ENCODE measurements at places on chromosomes 5 and 9. TPM values are rescaled to one million over a fixed set of nuclear protein-coding genes. Genes with fewer than 3 reads are reported as not detected.
A peak's percentile ranks its signal among the peaks of the same experiment; 100 is the strongest.

DNA sequence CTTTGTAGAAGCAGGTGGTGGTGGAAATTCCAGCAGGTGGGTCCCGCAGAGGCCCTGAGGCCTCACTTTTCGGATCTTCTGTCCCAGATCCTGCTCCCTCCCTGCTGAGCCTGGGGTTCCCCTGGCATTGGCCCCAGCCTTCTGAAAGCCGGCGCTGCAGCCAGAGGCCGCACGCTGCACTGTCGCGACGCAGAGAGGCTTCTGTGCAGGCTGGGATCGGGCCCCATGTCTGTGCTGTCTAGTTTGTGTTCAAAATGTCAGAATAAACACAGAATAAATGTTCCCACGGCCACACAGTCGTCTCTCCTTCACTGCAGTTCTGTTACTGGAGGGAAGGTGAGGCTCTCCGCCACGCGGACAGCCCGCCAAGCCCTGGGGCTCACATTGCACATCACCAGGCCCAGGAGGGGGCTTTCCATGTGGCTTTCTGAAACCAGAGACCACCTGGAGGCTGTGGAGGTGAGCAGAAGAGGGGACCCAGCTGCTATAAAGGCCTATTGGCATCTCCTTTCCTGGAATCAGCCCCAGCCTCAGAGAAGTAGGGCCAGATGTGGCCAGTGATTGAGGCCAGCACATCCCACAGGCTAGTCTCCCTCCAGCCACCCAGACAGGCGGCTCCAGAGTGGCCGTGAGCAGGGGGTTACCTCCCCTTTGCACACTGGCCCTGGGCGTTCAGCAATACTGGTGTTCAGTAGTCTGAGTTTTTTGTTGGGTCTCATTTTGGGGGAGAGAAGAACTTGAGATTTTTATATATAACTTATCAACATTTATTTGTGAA is 46.5 kb downstream of the USP20 start:
- DNase-seq: no peak
- H3K4me1 ChIP-seq: peaks cover 23% of the 10 kb centered on the region
- H3K27ac ChIP-seq: no peak overlapping the region
- H3K27me3 ChIP-seq: no peaks in the 10 kb centered on the region
- no peak overlapping the region for H3K4me3 ChIP-seq

DNA sequence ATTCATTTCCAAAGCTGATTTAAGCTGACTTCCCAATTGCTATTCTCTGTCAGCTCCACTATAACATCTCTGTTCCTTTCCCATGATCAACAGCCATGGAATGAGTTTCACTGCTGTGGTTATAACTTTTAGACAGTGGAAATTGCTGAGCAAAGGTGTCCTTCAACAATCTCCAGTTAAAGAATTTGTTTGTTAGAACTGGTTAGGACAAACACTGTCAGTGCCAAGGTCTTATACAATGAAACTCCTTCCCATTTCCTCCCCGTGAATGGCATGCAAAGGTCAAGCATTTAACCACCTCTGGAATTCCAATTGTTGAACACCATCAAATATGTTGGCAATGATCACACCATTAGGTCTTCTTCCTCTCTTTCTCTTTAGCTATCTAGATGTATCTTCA is 45.7 kb upstream of the GHR start:
- no peak for DNase-seq
- H3K36me3 ChIP-seq: no peaks in the 10 kb centered on the region
- peaks cover 7% of the 10 kb centered on the region for H3K4me1 ChIP-seq
- no peak overlapping the region for H3K4me3 ChIP-seq

Gene SMIM33
- not detected for total RNA-seq

- H3K27ac ChIP-seq: no peak overlapping the region
- DNase-seq: no peak
- peaks cover 14% of the 10 kb centered on the region for H3K4me1 ChIP-seq
- no peaks in the 10 kb centered on the region for H3K27me3 ChIP-seq
- H3K4me3 ChIP-seq: no peak overlapping the region
- H3K36me3 ChIP-seq: no peaks in the 10 kb centered on the region
Measured at GRCh38 chr5:72691751-72692150, 124.7 kb upstream of the TNPO1 start.

Gene DOCK8
- total RNA-seq: 8.9 TPM

Gene PCDHGA2
- 0.33 TPM for total RNA-seq

DNA sequence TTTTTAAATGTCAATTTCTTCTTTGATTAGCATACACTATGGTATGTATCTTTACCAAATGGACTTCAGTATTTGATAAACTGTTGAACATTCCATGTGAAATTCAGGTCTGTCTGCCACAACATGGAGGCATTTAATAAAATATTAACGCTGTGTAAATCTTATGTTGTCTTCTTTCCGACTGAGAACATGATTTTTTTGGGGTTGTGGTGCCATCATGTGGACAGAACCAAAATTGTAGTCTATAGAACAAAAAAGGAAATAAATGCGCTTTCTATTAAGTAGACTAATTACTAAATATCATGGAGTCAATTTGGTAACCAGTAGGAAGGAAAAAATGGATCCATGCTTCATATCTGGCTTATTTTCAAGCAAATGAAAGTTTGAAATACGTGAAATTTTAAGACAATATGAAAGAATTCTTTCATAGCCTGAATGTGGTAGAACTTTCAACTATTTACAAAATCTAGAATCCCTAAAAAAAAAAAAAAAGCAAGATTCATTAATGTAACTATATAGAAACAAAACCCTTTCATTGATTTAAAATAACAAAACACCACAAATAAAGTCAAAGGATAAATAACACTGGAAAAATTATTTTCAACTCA is 2.8 kb upstream of the PLK2 start:
- peaks cover 32% of the 10 kb centered on the region for H3K4me1 ChIP-seq
- peak overlapping the region; percentile 84 for H3K27ac ChIP-seq
- H3K4me3 ChIP-seq: no peak overlapping the region
- peaks cover 11% of the 10 kb centered on the region for H3K36me3 ChIP-seq
- DNase-seq: no peak
- H3K27me3 ChIP-seq: no peaks in the 10 kb centered on the region

GRCh38 chr9:133090752-133091385 is 29.1 kb downstream of the CEL start:
- peaks cover 20% of the 10 kb centered on the region for H3K36me3 ChIP-seq
- H3K27ac ChIP-seq: no peak overlapping the region
- no peak for DNase-seq
- no peak overlapping the region for H3K4me3 ChIP-seq

DNA sequence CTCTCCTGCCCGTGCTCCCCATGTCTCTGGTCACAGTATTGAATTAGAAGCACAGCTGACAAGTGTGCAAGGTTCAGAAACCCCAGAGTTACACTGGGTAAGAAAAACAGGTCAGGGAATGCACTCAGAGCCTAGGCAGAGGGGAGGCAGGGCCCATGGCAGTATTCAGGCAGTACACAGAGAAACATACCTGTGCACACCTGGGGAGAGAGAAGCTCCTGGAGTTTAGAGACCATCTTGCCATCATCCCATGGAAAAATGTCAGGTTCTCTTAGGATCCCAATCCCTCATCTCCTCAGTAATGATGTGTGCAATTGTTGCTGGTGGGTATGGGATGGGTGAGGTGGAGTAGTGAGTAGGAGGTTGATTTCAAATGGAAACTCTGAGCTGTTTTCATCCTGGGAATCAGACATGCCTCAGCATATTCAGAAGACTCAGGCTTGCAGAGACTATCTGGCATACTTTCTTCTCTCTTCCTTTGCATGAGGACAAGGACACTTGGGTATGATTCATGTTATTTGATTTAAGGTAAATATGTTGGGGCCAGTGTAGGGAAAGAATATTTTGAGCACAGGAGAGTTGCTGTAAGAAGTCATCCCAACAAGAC is 228.5 kb downstream of the ESM1 start:
- H3K27ac ChIP-seq: no peak overlapping the region
- H3K4me3 ChIP-seq: no peak overlapping the region
- no peaks in the 10 kb centered on the region for H3K4me1 ChIP-seq
- no peaks in the 10 kb centered on the region for H3K27me3 ChIP-seq
- no peaks in the 10 kb centered on the region for H3K36me3 ChIP-seq
- DNase-seq: no peak

Gene COL15A1
- 51.0 TPM for total RNA-seq

Gene ZNF454
- 1.2 TPM for total RNA-seq

GRCh38 chr9:123011878-123012528 is 21.5 kb upstream of the GPR21 start:
- no peak for DNase-seq
- H3K4me3 ChIP-seq: no peak overlapping the region
- H3K27ac ChIP-seq: no peak overlapping the region
- H3K36me3 ChIP-seq: peaks cover 32% of the 10 kb centered on the region

Gene MSX2
- 83.9 TPM for total RNA-seq

GRCh38 chr5:2387634-2388325 is 363.7 kb downstream of the IRX2 start:
- H3K4me1 ChIP-seq: peaks cover 8% of the 10 kb centered on the region
- H3K27ac ChIP-seq: no peak overlapping the region
- no peaks in the 10 kb centered on the region for H3K36me3 ChIP-seq

DNA sequence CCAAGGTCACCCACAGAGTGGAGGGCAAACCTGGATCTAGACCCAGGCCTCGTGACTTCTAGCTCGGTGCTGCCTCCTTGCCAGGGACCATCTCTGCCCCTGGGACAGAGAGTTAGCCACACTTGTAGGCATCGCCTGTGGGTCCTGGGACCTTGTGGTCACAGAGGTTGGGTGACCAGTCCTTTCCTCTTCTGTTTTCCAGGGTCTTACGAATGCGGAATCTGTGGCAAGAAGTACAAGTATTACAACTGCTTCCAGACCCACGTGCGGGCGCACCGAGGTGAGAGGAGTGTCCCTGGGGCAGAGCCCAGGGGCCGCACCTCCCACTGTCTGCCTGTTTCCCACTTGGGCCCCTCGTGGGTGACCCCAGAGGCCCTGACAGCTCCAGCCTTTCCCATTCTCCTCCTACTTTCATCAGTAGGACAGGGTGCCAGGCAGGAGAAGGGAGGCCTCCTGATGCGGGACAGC is 76.3 kb downstream of the AMBP start:
- peak; percentile 29 for DNase-seq
- H3K36me3 ChIP-seq: peaks cover 40% of the 10 kb centered on the region
- no peaks in the 10 kb centered on the region for H3K27me3 ChIP-seq
- H3K4me1 ChIP-seq: no peaks in the 10 kb centered on the region

DNA sequence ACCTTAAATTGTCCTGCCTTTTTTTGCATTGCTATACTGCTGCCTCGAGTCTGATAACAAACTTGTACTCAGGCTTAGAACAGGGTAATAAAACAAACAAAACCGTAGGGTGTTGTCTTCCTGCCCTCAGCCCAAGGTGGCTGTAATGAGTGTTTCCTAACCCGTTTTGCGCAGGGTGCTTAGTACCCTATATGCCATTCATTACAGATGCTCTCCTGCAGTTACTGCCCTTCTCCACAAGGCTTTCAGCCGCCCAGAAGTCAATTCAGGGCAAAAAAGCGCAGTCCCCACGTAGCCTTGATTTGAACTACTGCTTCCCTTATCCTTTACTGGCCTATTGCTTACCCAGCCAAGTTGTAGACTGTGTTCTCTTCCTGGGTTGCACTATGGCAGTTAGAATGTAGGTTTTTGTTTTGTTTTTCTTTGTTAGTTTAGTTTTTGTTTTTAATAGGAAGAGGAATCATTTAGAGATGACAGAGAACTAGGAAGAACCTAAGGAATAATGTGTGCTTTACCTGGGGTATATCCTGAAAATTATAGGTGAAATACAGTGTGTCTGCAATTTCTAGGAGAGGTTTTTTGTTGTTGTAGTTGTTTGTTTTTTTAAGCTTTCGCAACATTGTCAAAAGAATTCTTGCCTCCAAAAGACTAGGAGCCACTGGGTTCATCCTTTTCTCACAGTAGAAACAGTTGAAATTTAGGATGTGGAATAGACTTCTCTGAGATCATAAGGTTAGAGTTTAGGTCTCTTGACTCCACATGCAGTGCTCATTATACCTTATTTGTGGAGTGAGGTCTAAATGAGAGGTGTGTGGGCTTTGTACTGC is 1.3 kb downstream of the HMGXB3 start:
- peak overlapping the region; percentile 84 for H3K4me3 ChIP-seq
- peak overlapping the region; percentile 92 for H3K27ac ChIP-seq
- H3K4me1 ChIP-seq: peaks cover 29% of the 10 kb centered on the region
- H3K36me3 ChIP-seq: peaks cover 10% of the 10 kb centered on the region
- no peak for DNase-seq

DNA sequence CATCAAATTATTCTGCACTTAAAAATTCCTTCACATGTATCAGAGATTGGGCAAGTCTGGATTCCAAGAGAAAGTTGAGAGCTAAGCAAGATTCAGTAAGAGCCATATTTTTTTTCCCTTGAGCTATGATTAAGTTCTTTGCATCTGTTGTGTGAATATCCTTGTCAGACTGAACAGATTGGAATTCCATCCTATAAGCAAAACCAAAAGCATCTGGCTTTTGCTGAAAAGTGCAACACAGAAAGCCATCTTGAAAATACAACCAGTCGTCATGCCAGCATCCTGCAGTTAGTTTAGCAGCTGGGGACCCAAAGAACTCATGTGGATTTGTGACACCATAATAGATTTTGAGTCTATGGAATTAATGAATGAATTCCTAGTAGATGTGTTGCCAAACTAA is 316.9 kb downstream of the MTRR start:
- peaks cover 6% of the 10 kb centered on the region for H3K27me3 ChIP-seq
- no peaks in the 10 kb centered on the region for H3K36me3 ChIP-seq
- H3K27ac ChIP-seq: no peak overlapping the region

Gene PRSS3
- not detected for total RNA-seq

- no peaks in the 10 kb centered on the region for H3K36me3 ChIP-seq
- no peak for DNase-seq
- no peak overlapping the region for H3K4me3 ChIP-seq
- no peak overlapping the region for H3K27ac ChIP-seq
Measured at GRCh38 chr5:36944024-36944423, 67.5 kb downstream of the NIPBL start.

GRCh38 chr9:105828596-105829213 is 134.4 kb downstream of the TMEM38B start:
- no peaks in the 10 kb centered on the region for H3K36me3 ChIP-seq
- no peak for DNase-seq
- H3K27me3 ChIP-seq: no peaks in the 10 kb centered on the region
- no peaks in the 10 kb centered on the region for H3K4me1 ChIP-seq

- DNase-seq: no peak
- H3K4me1 ChIP-seq: peaks cover 39% of the 10 kb centered on the region
- no peak overlapping the region for H3K27ac ChIP-seq
- H3K4me3 ChIP-seq: no peak overlapping the region
- H3K27me3 ChIP-seq: no peaks in the 10 kb centered on the region
Measured at GRCh38 chr5:73996151-73996755, 370.3 kb downstream of the ARHGEF28 start.
